ENCODE measurements at places on chromosomes 3 and 15.

- no peak for DNase-seq
Measured at GRCh38 chr3:122188737-122189136, 5.3 kb downstream of the CASR start.

DNA sequence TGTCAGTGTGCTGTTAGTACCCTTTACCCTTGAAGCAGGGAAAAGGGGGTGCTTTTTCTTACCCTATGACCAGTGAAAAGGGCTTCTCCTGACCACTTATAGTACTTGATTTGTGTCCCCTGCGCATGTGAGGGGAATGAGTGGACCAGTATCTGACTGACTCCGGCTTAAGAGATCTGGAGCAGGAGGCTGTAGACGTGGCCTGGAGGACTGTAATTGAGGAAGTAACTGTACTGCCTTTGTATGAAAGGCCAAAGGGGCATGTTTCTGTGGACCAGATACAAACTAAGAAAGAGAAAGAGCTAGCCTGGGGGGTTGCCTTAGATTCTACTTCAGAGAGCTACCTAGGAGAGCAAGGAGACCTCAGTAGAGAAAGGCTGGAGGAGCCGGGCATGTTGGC lies 89.9 kb upstream of the TBL1XR1 start:
- DNase-seq, result no peak

DNA sequence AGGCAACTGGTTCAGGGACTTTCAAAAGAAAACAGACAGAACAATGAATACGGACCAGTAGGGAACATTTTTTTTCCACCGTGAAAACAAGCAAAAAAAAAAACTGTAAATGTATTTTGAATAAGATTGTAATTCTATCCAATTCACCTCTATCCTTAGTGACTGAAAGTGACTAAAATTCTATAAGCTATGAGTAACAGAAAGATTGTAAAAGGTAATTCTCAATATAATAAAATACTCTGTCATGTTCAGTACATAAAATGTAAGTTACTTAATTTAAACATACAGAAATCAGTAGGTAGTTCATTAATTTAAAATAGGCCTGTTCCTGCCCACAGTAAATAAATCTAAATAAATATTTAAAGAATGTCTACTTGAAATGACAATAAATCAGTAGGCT lies 368.2 kb upstream of the ARHGEF26 start:
- DNase-seq, result no peak

DNA sequence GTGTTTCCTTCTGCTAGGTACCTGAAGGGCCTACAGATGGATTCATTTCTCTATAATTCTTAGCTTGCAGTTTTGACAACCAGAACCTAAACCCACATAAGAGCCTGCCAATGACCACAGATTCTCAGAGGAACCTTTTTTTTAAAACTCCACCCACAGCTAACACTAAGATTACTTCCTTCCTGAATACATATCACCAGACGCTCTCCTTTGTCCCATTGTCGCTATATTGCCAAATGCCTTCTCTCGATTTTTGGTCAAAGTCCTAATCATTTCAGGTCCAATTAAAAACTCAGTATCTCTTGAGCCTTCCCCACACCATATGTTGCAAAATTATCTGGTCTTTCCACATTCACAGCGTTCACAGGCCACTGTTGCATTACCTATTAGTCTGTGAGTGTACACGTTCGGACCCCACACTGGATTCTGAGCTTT lies 12.4 kb downstream of the ZNF710 start:
- DNase-seq, result peak; percentile 65

DNA sequence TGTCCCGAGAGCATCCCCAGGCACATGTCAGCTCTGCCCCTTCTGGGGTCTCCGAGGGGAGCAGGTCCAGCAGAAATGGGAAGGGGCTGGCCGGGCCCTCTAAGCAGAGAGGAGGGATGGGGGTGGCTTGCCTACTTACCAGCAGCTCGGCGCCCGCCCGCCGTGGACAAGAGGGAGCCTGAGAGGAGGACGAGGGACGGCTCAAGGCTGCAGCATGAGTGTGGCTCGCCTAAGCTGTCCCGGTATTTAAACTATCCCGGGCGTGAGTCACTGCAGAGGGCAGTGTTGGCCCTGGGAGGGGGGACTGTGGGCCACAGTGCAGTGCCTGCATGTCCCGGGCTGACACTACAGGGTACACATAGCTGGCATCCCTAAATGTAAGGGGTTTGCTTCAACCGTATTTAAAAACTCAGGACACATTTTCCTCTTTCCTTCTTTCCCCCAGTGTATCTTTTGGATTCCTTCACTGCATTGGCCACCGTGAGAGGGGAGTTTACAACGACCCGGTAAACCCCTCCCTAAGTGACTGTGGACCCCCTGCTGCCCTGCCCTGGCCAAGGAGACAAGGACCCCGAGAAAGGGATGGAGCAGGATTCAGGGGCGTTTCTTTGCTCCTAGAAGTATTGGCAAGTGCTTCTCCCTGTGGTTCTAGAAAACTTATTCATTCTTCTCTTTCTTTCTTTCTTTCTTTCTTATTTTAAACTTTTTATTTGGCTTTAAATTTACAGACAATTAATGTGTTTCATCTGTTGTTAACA lies at the start of gene LRRC15:
Gene LRRC15, minus strand, starts transcription at position 222 of the 758 bp plus-strand sequence. CDS start 8,700 bp downstream, outside the sequence.
- no peak for DNase-seq

DNA sequence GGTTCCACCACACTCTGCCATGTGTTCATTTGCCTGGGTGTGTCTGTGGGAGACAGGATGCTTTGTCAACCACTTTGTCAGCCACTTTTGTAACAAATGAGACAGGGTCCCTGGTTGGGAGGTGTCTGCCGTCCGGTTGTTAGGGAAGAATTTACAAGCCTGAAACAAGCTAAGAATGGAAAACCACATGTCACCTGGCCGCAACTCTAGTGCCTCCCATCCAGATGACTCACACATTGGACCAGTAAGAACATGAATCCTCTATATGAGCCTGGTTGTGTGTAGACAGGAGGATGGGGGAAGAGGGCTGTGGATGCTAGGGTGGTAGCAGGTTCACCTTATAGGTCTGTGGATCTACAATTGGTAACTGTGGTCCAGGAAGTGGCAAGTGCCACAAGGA lies 335.3 kb downstream of the CLSTN2 start:
- DNase-seq, result no peak

GRCh38 chr3:61683549-61684236 lies 122.3 kb downstream of the PTPRG start:
- DNase-seq, result no peak

- no peak for DNase-seq
Measured at GRCh38 chr3:194135516-194135805, 487 bp upstream of the HES1 start.

GRCh38 chr3:138038725-138039462 lies 28.9 kb downstream of the CLDN18 start:
- no peak for DNase-seq

- DNase-seq, result no peak
Measured at GRCh38 chr3:135896613-135897012, 68.9 kb upstream of the PPP2R3A start.

GRCh38 chr3:77042343-77042742 lies 2.4 kb downstream of the ROBO2 start:
- DNase-seq, result no peak

DNA sequence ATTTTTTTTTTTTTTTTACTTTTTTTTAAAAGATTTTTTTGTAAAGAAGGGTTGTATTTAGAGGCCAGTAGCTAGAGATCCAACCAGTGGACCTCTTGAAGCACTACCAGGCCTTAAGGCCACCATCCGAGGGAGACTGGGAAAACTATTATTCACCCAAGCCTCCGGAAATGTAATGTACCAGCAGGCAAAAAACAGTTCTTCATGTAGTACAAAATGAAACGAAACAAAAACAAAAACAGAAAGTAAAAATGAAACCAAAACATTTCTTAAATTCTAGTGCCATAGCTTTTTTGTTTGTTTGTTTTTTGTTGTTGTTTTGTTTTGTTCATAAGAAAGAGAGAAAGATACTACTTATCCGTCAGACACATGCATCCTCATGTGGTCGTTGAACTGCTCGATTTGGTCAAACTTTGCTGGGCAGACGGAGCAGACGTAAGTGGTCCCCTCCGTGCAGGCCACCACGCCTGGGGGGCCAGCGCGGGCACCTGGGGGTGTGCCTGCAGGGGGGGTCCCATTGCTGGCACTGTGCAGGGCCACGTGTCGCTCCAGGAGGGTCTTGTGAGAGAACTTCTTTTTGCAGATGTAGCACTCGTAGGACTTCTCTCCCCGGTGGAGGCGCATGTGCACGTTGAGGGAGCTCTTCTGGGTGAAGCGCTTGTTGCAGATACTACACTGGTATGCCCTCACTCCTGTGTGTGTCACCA lies 45.0 kb downstream of the TIGIT start:
- DNase-seq, result no peak

- no peak for DNase-seq
Measured at GRCh38 chr15:40846841-40847222, 3.0 kb downstream of the SPINT1 start.

All from CD4-positive, alpha-beta T cell treated with Interleukin-6 at 100 ng/mL for 8 hours (primary cell).